GM19239 (cell line): ENCODE measurements at places on chromosomes 2 and 18.

DNA sequence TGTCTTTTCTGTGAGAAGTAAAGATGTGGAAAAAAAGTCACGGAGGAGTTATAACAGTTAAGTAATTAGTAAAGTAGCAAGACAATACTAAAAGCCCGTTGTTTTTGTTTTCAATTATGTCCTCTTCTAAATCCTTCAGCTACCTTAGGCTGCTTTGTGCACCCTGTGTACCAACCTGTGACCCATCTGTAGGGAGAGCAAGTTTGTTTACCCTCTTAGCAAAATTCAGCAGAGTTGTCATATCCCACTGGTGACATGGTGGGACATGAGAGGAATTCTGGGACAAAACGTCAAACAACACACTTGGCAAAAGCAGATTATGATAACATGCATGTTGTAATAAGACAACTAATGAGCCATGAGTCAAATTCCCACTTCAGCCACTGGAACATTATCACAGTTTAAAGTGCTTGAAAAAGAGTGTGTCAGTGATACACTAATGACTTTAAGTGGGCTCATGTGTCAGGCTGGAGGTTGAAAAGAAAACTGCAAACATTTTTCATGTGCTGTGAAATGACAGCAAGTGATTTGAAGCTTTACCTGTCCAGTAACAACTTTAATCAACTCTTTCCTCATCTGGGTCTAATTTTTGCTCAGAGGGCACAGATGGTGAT is 392.8 kb upstream of the ACVR2A start:
- DNase-seq = no peak

GRCh38 chr18:32661486-32662299 is 111.1 kb downstream of the KLHL14 start:
- no peak for DNase-seq

- DNase-seq = no peak
Observed at GRCh38 chr2:156883804-156884203, 373.7 kb upstream of the GALNT5 start.

DNA sequence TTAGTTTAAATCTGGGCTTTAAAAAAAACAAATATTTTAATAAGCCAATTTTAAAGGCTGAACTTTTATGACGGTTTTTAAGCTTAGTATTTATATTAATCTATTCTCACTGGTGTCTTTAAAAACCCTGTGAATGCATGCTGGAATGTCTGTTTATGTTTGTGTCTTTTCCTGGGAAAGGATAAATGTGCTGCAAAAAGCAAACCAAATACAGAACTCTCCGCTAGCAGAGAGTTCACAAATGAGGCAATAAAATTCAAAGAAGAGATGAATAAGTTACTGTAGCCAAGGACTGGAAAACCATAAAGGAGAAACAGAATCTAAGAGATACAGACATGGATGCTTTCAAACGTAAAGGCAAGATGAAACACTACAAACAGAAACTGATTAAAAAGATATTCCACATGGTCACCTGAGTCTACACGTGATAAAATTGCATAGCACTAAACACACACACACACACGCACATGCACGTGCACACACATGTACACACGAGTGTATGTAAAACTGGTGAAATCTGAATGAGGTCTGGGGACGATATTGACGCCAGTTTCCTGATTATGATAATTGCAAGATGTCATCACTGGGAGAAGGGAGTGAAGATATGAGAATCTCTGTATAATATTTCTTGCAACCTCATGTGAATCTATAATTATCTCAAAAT is 4.5 kb downstream of the TWIST2 start:
- no peak for DNase-seq

DNA sequence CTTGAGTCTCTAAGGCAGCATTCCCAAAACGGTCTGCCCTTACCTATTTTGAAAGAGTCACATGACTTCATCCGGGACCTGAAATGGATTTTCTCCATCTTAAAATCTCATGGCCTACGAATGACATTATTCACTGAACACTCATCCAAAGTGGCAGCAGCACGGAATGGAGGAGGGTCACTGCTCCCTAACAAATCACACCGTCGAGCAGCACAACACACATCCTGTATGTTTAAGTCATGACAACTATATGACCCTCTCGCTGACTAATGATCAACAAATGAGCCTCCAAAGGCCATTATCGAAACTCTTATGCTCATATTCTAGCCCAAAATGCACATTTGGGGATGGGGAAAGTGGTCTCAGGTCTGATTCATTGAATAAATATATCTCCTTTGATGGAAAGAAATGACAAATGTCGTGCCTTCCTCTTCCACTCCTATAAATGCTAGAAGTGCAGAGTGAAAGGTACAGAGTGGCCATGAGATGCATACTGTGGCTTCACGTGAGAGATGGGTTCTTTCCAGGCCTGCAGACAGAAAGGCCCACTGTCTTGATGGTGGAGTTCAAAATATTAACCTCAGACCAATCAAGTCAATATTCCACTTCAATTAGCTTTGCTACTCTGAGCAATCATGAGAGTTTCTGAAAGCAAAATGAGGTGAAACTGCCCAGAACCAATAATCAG is 70.8 kb downstream of the C2orf76 start:
- DNase-seq = no peak

- no peak for DNase-seq
Observed at GRCh38 chr2:207724113-207724512, 12.7 kb downstream of the CCNYL1 start.

- DNase-seq = no peak
Observed at GRCh38 chr18:11154368-11154989, 5.1 kb upstream of the PIEZO2 start.

DNA sequence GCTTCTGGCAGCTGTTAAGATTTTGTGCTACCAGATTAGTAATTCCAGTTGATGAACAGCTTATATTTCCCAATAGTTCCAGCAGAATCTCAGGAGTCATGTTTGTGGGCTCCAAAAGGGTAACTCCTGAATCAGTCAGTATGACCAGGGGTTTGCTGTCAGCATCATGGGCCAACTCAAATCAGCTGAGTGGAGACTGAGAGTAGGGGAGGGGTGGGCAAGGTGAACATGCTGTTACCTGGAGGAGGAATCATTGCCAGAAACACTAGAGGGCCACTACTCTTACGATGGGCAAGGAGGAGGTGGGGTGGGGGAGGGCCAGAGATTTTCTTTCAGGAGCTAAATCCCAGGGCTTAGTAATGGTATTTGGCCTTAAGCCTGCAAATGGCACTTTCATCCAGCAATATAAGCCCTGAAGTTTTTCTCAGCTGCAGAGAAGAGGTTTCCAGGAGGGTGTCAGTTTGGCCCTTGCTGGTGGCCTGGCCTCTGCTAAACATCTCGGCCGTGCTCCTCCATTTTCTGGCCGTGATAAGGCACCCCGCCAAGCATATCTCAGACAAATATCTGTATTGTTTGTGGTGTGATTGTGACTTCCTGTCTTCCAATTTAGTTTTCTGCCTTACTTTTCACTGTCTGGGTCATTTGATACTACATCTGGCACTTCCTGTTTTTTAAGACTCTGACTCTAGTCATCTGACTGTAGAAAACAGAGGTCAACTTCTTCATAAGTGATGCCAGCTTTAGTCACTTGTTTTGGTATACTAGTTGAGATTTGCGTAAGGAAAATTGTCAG is 120.5 kb upstream of the CXCR4 start:
- DNase-seq = peak; percentile 58

DNA sequence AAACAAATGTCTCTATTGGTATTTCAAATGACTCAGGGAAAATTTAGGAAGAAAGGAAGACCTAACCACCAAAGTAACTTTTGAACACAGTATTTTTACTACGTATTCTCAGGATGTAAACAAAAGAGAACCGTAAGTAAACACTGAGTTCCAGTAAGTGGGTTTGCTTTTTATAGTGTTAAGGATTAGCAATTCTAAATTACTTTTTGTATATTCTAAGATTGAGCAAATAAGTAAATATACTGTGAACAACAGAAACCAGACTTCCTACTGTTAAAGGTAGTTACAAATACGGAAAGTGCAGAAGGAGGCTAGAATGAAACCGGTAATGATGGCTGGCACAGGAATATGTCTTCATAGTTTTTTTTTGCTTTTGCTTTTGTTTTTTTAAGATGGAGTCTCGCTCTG is 31.5 kb downstream of the SESTD1 start:
- DNase-seq = no peak
